ENCODE measurements at places on chromosomes 7 and 10. TPM values are rescaled to one million over a fixed set of nuclear protein-coding genes. Genes with fewer than 3 reads are reported as not detected.

Gene MRPL32
- total RNA-seq = 66.8 TPM

Gene SRRM3
- total RNA-seq = 16.5 TPM

Gene AGR2
- not detected for total RNA-seq

Gene PTN
- 21.6 TPM for total RNA-seq

Gene ZNF853
- total RNA-seq = 10.3 TPM

Gene GNAT3
- total RNA-seq = not detected

Gene SEM1
- total RNA-seq = 44.8 TPM

Gene CCAR1
- total RNA-seq = 32.0 TPM

Gene MKX
- 0.14 TPM for total RNA-seq

Gene PILRA
- 3.8 TPM for total RNA-seq

Gene DNAH11
- 0.08 TPM for total RNA-seq

Gene NEBL
- 666 TPM for total RNA-seq

Gene PLEKHS1
- not detected for total RNA-seq

Gene SLC26A5
- not detected for total RNA-seq

Gene DGKB
- total RNA-seq = 0.38 TPM

Gene CLDN3
- not detected for total RNA-seq

Gene NPC1L1
- total RNA-seq = 0.05 TPM

Gene LIPN
- not detected for total RNA-seq

Gene DPYSL4
- 24.9 TPM for total RNA-seq

Gene ATG9B
- total RNA-seq = not detected

Gene JAKMIP3
- total RNA-seq = 1.6 TPM

Gene ELMO1
- 13.8 TPM for total RNA-seq

Gene ACTL6B
- total RNA-seq = not detected

Gene BAIAP2L1
- 1.6 TPM for total RNA-seq

Gene CALD1
- total RNA-seq = 99.1 TPM

Gene LLCFC1
- not detected for total RNA-seq

Gene TMEM270
- total RNA-seq = not detected

Gene AOC1
- 0.27 TPM for total RNA-seq

Gene PLA2G12B
- 0.27 TPM for total RNA-seq

Gene COL17A1
- total RNA-seq = 0.43 TPM

Gene IGFBP1
- total RNA-seq = not detected

Gene SKIDA1
- 2.6 TPM for total RNA-seq
